Amniotic stem cell (primary cell): ENCODE measurements at places on chromosomes 2 and 18.

GRCh38 chr2:100518801-100519200 is 44.0 kb upstream of the PDCL3 start:
- DNase-seq: no peak

DNA sequence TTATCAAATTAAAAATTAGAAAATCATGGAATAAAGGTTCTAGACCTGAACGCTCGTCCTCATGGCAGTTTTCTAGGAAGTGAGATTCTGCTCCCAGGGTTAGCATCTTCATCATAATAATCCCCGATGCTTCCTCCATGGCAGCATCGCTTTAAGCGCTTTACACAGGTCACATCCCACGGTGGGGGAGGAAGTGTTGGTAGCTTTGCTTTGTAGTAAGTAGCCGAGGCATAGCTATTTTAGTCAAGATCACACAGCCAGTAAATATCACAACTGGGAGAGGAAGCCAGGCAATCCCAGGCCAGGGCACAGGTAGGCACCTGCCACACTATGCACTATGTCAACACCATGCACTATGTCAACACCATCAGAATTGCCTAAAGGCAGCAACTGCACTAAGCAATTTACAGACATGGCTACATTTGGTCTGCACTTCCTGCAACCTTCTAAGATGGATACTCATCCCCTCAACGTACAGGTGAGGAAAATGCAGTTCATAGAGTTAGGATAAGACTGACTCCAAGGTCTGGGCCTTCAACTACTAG is 205.5 kb downstream of the FBXO15 start:
- DNase-seq: no peak

DNA sequence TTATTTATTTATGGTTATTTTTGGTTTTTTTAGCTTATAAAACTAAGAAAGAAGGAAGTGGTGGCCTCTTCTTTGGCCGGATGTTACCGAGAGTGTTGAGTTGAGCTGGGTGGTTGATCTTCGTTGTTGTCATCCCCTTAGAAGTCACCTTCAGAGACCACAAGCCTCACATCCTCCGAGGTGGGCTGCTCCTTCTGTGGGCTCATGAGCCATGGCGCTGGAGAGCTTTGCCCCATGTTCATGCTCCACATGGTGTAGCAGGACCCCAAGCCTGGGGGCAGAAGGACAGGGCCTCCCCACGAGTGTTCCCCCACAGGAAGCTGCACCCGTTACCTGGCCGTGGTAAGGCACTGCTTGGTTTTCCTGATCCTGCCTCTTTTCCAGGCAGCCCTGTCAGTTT is 23.4 kb downstream of the SNTG2 start:
- DNase-seq: no peak

DNA sequence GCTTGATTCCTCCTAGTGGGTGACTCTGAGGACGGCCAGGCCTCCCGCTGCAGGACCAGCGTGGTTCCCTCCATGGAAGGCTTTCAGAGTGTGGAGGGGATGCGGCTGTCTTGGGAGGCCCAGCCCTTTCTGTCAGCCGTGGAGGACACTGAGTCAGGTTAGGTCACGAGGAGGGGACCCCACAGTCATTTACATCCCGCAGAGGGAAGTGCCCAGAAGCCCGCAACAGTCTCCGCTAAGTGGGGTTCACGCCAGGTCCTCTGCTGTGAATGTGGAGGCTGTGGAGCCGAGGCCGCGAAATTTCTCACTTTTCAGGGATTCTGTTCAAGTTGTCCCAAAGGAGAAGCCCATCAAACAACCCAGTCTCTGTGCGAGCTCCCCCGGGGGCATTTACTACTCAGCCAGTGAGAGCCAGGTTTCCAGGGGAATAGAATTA is 8.8 kb downstream of the ACKR3 start:
- DNase-seq: no peak

DNA sequence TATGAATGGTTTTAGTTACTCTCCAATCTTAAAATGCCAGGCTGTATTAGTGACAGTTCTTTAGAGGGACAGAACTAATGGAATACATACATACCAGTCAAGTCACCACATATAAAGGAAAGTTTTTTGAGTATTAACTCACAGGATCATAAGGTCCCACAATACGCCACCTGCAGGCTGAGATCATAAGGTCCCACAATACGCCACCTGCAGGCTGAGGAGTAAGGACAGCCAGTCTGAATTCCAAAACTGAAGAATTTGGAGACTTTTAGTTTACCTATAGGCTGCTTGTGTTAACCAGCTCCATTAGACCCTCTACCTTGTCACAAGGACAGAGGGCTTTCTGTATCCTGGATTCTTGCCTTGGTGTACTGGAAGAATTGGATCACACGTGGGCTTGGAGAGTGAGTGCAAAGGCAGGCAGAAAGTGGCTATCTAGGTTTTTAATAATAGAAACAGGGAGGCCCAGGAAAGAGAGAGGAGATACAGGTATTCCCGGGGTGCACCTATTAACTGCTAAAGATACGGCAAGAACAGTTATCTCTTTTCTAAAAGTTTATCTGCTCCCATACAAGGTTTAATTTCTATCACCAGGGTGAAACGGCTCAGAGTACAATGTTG is 234.9 kb upstream of the CYRIA start:
- DNase-seq: no peak

- DNase-seq: peak; percentile 74
Observed at GRCh38 chr18:45014047-45014501, 333.4 kb downstream of the SETBP1 start.

GRCh38 chr2:164314148-164314547 is 307.1 kb downstream of the GRB14 start:
- no peak for DNase-seq

GRCh38 chr18:43078478-43079092 is 36.9 kb downstream of the RIT2 start:
- DNase-seq: no peak

- no peak for DNase-seq
Observed at GRCh38 chr2:151782378-151783132, 45.7 kb downstream of the ARL5A start.

GRCh38 chr2:152477347-152478092 is 142.5 kb downstream of the FMNL2 start:
- no peak for DNase-seq

- DNase-seq: no peak
Observed at GRCh38 chr2:226351711-226352110, 447.9 kb downstream of the IRS1 start.

- DNase-seq: no peak
Observed at GRCh38 chr2:182619276-182619675, 96.8 kb upstream of the DNAJC10 start.

GRCh38 chr2:33014268-33014667 is 67.5 kb downstream of the LTBP1 start:
- DNase-seq: no peak

DNA sequence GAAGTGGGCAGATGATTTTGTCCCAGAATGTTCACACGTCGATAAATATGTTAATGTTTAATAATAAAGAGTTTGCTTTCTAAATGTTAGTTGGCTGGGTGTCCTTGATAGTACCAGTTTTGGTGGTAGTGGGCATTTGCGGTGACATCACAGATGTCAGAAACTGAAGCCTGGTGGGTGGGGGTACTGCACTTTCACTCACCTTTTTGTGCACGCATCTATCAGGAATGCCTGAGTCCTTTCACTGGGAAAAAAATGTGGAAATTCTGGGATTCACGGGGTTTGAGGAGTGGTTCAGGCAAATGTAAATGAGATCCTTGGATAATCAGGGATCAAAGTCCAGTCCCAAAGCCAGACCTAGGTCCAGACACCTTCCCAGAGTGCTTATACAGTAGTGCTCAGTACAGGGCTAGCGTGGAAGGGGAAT is 3.2 kb downstream of the EPAS1 start:
- no peak for DNase-seq

DNA sequence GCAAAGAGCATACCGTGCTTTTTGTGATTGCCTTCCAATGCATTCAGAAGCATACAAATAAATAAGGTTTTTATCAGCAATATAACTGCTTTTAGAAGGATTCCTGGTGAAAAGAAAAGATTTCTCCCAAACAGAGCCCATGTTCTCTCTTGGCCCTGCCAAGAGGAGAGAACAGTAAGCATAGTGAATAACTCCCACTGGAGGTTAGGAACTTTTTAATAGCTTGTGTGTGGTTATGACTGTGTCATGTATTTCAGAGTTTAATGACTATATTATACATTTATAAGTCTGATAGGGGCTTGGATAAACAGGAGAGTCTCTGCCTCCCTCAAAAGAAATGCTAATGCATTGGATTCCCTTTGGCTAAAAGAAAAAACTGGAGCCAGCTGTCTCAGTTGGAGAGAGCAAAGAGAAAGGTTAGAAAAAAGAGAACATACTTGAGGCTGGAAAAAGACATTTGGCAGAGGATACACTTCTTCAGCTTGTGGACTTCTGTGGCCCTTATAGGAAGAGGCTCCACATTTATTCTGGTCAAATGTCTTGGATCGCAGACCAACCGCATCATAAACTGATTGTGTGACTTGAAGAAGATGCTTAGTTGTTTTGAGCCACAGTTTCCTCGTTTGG is 63.0 kb upstream of the SPRED2 start:
- no peak for DNase-seq

DNA sequence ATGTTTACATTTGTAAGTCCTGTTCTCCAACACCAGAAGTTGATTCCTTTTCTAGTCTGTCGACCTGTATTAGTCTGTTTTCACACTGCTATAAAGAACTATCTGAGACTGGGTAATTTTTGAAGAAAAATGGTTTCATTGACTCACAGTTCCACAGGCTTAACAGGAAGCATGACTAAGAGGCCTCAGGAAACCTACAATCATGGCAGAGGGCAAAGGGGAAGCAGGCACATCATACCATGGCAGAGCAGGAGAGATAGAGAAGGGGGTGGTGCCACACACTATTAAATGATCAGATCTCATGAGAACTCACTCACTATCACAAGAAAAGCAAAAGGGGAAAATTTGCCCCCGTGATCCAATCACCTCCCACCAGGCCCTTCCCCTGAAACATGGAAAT is 112.8 kb upstream of the MAP3K20 start:
- no peak for DNase-seq

DNA sequence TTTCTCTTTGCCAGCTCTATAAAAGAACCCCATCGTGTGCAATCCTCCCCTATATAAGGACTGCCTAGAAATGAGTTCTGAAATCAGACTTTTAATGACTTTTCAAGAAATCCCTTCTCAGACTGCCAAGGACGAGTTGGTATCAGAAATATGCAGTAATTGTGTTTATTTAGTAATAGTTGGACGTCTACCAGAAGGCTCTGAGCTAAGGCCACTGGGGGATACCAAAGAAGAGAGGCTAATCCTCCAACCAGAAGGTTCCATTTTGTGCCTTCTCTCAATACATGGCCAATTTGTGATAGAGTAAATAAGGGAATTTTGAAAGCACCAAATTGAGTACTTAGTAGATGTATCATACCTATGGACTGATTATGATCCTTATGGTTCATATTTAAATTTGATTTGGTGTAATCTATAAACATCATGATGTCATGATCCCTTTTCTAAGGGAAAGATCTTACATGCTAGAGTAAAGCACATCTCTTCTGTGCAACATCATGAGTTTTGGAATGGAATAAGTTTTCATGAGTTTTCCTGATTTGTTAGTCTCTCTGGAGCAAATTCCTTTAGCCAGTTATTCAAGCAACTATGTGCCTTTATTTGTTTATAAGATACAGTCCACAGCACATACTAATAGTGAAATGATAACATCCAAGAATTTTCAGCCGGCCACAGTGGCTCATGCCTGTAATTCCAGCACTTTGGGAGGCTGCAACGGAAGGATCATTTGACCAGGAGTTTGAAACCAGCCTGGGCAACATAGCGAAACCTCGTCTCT is 82.2 kb upstream of the LTBP1 start:
- peak; percentile 36 for DNase-seq

DNA sequence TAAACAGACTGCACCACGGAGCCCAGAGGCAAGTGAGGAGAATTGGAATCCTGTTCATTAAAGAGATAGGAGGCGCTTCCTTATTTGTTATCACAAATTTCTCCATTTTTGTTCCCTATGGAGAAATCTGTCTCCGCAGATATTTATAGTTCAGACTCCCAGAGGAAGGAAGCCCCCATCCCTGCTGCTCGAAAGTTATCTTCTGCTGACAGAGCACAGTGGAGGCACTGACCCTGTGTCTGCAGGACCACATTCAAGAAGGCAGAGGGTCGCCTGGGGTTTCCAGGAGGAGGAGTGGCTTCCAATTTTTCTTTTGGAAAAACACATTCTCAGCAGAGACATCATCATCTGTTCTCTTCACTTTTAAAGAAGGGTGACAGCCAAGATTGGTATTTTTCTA is 73.0 kb upstream of the GPR45 start:
- DNase-seq: no peak

DNA sequence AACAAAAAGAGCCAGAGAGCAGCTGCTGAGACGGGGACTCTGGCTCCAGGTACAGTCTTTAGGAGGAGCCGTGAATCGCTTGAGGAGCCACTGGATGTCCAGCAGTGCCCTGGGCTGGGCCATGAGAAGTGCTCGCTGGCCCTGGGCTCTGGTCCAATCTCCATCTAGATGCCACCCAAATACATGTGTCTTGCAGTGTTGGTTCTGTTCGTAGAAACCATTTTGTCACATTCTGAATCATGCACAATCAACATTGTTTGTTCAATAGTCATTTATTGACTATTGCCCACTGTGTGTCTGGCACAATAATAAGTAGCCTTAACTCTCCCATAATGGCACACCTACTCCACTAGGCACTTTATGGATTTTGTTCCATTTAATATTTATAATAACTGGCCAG is 26.1 kb downstream of the TYMS start:
- no peak for DNase-seq

GRCh38 chr18:33495278-33495677 is 54.8 kb upstream of the CCDC178 start:
- DNase-seq: no peak

- no peak for DNase-seq
Observed at GRCh38 chr2:215262741-215263362, 49.0 kb upstream of the ATIC start.

DNA sequence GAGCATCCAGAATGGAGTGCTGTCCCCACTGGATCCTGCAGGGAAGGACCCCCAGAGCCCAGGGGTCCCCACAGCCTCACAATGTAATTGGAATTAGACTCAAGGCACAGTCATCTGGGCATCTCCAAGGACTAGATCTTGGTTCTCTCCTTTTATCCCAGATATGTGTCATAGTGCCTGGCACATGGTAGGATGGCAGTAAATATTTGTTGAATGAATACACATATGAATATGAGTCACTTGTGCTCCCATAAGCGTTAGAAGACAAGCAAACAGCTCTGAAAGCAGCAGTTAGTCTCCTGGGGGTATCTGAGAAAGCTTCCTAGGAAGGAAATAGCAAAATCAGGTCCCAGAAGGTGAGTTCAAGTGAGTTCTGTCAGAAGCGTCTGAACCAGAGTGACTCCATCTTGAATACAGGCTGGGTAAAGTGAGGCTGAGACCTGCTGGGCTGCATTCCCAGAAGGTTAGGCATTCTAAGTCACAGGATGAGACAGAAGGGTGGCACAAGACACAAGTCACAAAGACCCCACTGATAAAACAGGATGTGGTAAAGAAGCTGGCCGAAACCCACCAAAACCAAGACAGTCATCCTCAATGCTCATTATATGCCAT is 234.1 kb upstream of the ID2 start:
- DNase-seq: peak; percentile 7

GRCh38 chr2:37706334-37707183 is 35.1 kb upstream of the CDC42EP3 start:
- no peak for DNase-seq

- no peak for DNase-seq
Observed at GRCh38 chr2:30446602-30447148, 371 bp upstream of the LCLAT1 start.
